ENCODE measurements at places on chromosomes 6 and 20.
A peak's percentile ranks its signal among the peaks of the same experiment; 100 is the strongest.

DNA sequence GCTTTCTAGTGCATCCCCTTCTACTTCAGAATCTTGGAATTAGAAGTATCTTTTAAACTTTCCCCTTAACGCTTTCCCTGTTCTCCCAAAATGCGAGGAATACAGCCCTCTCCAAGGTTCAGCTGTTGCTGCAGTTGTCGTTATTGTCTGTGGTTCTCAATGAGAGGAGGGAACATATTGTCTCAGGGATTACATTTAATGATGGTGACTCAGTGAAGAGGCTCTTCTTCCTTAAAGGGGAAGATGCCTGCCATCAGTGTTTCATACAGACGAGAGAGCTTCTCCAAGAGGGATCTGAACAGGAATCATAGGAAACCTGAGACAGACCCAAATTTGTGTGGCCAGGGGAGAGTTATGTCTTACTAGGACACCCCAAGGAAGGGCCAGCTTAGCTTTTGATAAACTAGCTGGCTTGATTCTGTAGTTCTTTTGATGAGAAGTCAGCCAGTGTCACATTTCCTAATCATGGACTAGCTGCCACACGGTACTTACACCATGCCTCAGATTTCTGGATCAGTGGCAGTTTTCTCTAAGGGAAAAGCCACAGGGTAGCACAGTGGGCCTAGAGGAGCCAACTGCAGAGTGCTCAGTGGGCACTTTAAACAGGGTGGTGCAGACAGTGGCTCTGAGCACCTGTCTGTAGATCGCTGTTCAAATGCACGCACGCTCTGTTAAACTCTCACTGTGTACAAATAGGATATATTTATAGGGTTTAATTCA lies 59.7 kb upstream of the TMEM181 start:
- DNase-seq, result peak; percentile 61

- DNase-seq, result no peak
Observed at GRCh38 chr6:26335231-26335630, 29.8 kb upstream of the BTN3A2 start.

GRCh38 chr6:141103246-141103645 lies 1029.5 kb upstream of the GJE1 start:
- DNase-seq, result peak; percentile 17

DNA sequence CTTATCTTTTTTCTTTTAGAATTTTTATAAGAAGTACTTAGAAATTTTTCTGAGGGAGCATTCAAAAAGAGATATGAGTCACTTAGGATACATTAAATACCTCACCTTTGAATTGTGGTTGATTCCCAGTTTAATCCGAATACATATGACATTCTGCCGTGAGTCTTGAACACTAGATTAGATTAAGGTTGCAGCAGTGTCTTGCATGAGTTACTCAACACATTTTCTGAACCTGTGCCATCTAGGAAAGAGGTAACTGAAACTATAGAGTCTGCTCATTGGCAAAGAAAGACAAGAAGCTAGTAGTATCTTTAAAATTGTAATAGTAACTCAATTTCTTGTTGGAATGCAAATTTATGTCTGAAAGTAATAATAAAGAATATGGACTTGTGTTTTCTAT lies 14.9 kb downstream of the PEX3 start:
- no peak for DNase-seq

GRCh38 chr6:72636786-72637185 lies 14.9 kb downstream of the KCNQ5 start:
- no peak for DNase-seq

- DNase-seq, result peak; percentile 8
Observed at GRCh38 chr6:123803504-123804013, at the start of gene NKAIN2. TSS of gene NKAIN2 (plus strand) at chr6:123803865.

- DNase-seq, result no peak
Observed at GRCh38 chr6:135331002-135331401, 149.9 kb downstream of the MYB start.

- DNase-seq, result no peak
Observed at GRCh38 chr6:90413867-90414266, 117.2 kb upstream of the BACH2 start.

DNA sequence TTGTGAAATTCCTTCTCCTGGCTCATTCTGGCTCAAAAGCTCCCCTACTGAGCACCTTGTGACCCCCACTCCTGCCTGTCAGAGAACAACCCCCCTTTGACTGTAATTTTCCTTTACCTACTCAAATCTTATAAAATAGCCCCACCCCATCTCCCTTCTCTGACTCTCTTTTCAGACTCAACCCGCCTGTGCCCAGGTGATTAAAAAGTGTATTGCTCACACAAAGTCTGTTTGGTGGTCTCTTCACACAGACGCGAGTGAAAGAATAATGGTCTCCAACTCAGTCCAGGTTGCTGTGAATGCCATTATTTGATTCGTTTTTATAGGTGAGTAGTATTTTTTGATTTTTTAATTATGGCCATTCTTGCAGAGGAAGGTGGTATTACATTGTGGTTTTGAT lies 414.1 kb upstream of the FKBP1C start:
- no peak for DNase-seq
